ENCODE measurements at places on chromosomes 16 and 17.

GRCh38 chr17:48174833-48175523, 67.4 kb downstream of the SNX11 start:
- no peak for DNase-seq

GRCh38 chr17:76239538-76240274, 587 bp downstream of the RNF157 start:
- DNase-seq, result no peak

- DNase-seq, result peak; percentile 59
These were observed 6.9 kb downstream of the PLLP start for GRCh38 chr16:57277586-57277985.

DNA sequence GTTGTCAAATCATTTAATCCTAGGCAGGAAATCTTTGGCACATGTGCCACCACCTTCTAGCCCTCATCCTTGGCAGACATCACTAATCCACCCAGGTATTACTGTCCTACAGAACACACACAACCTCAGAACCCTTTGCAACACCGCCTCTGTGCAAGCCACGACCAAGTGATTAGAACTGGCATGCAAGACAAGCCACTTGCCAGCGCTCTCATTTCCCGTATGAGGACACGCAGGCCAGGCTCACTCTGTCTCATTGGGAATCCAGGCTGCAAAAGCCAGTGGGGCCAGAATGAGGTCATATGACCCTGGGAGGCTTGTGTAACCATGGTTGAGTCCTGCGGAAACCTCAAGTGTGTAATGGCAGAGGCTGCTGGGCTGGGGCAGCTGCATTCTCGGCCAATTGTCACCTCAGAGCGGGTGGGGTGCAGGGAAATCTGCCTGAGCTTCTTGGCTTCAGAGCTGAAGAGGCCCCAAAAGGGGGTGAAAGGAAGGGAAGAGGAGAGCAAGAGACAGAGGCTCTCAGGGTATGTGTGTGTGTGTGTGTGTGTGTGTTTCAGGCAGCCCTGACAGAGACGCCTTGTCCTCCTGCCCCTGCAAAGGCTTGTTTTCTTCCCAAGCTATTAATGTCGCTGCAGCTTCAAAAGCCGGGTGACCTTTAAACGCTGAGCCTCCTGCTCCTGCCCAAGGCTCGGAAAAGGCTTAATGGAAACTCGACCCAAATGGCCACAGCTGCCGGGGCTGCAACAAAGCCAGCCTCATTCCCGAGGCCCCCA, 43.2 kb upstream of the MRPS23 start:
- DNase-seq, result peak; percentile 42

GRCh38 chr17:47200325-47200664, 8.9 kb upstream of the MYL4 start:
- no peak for DNase-seq

GRCh38 chr17:40399185-40399584, 18.5 kb downstream of the TOP2A start:
- DNase-seq, result peak; percentile 80

GRCh38 chr16:17414421-17414820, 56.3 kb downstream of the XYLT1 start:
- DNase-seq, result no peak
